GM04503 (cell line): ENCODE measurements at places on chromosomes 7 and 10.

DNA sequence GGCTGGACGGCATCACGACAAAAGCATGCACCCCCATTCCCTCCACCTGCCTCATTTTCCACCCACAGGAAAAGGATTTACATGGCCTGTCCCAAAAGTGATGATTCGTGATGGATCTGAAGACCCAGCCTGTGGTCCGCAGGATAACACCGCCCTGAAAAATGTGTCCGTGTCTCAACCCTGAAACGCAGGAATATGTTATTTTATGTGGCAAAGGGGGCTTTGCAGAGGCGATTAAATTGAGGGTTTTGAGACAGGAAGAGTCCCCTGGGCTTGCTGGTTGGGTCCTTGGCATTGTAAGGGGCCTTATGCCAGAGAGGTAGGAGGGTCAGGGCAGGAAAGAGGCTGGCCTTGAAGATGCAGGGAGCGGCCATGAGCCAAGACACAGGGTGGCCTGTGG lies 80.2 kb upstream of the PPP2R2D start:
- no peak for DNase-seq

DNA sequence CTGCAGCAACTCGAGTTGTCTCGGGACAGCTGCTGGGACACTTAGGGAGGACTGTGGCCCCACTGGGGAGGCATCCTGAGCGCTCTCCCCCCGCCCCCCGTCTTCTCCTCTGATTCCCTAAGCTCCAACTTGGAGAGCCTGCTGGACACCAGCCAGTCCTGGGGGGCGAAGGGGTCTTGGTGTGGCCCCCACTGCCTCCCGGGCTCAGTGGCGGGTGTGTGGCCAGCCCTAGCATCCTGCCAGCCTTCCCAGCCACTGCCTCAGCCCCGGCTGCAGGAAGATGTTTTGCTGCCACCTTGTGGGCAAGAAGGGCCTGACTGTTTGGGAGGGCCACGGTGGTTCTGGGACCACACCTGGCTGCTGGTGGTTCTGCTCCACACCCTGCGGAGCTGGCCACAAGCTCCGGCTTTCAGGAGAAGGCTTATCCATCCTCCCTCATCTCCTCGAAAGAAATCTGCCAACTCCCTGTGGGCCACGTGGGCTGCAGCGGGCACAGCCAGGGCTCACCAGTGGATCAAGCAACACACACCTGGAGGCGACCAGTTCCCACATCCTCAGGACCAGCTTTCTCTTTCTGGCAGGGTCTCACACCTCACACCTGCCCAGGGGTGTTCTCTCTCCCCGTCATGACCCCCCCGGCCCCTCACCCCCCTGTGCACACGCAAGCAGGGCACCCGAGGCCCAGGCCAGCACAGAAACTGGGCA lies 24.8 kb downstream of the AGAP3 start:
- DNase-seq = no peak

DNA sequence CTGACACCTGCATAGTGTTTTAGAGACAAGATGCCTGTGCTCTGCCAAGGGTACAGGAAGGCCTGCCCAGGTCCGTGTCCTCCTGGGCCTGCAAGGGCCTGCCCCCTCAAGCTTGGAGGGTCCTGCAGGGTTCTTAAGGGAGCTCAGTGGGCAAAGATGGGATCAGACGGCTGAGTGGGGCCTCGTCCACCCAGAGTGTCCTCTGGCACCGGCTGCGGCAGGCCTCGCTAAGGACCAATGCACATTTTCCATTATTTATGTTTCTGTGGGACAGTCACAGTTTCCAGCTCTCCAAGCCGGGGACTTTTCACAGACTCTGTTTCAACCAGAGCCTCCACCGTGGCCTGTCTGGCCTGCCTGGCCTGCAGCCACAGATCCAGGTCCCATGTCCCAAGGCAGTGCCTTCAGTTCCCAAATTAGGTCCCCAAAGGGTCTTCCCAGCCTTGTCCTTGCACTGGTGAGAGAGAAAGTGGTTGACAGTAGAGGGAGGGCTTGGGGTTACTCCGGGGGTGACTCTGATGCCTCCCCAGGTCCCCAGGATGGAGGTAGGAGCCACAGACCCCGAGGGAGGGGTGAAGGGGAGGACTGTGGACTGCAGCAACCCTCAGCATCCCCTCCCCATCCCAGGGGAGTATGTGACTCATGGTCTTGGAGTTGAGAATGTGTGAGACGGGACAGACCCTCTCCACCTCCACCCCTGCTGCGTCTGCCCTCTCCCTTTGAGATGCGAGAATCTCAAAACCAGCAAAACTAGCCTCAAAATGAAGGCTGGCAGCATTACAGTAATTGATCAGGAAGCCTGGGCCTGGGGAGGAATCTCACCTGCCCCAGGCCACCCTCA lies 14.8 kb downstream of the MYL10 start:
- no peak for DNase-seq

GRCh38 chr10:101224910-101225823 lies 4.1 kb downstream of the LBX1 start:
- DNase-seq = no peak

GRCh38 chr10:103564776-103565520 lies 71.4 kb downstream of the NEURL1 start:
- no peak for DNase-seq

- DNase-seq = no peak
Observed at GRCh38 chr7:18570441-18570840, 74.9 kb downstream of the HDAC9 start.
